Activated naive CD8-positive, alpha-beta T cell treated with anti-CD3 and anti-CD28 coated beads, Interleukin-2, amount 50 U/mL, for 16 hours (primary cell): ENCODE measurements at places on chromosomes 7 and 10.

- no peak for DNase-seq
Measured at GRCh38 chr10:121465215-121465614, 133.0 kb downstream of the FGFR2 start.

- DNase-seq = no peak
Measured at GRCh38 chr7:43664681-43665080, 64.6 kb downstream of the COA1 start.

DNA sequence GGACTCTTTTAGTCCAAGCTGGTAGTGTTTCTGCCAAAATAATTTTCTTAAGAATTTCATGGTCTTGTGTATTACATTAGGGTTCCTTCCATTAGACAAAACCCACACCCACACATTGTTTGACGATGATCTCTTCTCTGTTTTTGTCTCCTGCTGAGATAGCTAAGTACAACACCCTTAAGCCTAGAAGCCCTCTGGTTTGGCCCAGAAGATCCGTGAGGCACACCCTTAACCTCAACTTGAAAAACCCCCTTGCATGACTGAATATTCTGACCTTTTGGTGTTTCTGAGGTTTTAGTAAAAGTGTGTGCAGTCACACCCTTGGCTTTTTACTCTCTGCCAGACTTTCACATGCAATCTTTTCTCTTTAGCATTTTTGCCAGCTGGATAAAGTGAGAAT is 29.3 kb upstream of the ERCC6 start:
- DNase-seq = no peak

GRCh38 chr10:27541796-27542729 is 38.0 kb downstream of the RAB18 start:
- no peak for DNase-seq

GRCh38 chr7:125118444-125118843 is 188.8 kb upstream of the POT1 start:
- no peak for DNase-seq

DNA sequence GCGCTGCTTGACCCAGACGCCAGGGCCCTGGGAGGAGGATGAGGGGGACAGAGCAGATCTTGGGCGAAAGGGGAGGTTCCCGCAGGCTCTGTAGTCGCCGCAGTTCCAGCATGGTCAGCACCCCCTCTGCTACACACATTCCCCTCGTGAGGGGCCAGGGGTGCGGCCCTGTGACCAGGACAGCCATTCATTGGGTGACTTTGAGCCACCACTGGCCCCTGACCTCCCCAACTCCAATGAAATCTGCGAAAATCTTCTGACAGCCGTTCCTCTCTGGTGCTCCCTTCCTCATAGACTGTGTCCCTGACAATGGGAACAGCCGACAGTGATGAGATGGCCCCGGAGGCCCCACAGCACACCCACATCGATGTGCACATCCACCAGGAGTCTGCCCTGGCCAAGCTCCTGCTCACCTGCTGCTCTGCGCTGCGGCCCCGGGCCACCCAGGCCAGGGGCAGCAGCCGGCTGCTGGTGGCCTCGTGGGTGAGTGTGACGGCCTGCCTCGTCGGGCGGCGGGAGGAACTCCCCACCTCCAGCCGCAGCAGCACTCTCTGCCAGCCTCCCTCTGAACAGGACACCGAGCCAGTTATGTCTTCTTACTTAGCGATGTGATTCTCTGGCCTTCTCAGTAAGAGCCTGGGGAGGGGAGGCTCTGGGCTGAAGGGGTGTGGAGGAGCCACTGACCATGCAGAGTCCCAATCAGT is 825 bp downstream of the TMEM176A start:
- no peak for DNase-seq

- DNase-seq = peak; percentile 86
Measured at GRCh38 chr7:157336383-157337315, at the start of gene DNAJB6. DNAJB6 (plus strand) TSS chr7:157337004; CDS start chr7:157358573, 21,569 bp downstream.

DNA sequence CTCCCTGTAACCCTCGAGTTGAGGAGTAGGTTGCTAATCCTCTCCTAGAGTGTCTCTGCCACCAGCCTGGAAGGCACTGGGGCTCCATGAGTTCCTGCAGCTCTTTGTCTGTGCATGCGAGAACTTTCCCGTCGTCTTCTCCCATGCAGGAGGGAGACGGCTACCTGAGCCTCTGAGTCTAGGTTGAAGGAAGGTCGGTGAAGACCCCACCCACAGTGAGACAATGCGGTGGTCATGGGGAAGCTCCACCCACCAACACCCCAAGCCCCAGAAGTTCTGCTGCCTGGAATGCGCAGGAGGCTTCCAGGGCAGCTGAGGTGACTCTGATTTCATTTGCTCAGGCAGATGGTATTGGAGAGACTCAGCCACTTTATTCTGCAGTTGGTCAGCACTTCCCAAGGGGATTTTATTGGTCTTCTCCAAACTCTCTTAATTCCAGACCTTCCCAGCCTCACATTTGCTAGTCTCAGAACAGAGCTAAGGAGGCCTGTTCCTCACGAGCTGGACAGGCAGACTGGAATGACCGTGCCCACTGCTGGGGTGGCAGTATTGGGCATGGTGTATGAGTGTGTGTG is 36.5 kb downstream of the PTPRE start:
- DNase-seq = no peak

- DNase-seq = no peak
Measured at GRCh38 chr7:112575864-112576263, 95.1 kb downstream of the LSMEM1 start.

DNA sequence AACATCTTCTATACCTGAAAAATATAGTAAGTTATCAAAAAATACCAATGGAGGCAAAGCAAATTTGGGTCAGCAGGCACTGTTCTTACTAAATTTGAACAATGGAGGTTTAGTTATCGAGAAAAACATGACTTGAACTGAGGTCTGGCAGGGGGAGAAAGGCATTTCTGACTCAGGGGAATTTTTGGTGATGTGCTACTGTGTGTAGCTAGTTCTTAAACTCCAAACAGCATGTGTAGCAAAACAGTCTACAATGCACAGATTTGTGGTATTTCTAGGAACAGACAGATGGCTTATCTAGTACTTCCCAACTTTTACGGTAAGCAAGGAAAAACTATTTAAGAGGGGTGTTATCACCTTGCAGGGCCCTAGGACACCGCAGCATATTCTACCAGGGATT is 311.6 kb upstream of the LRRN3 start:
- no peak for DNase-seq

DNA sequence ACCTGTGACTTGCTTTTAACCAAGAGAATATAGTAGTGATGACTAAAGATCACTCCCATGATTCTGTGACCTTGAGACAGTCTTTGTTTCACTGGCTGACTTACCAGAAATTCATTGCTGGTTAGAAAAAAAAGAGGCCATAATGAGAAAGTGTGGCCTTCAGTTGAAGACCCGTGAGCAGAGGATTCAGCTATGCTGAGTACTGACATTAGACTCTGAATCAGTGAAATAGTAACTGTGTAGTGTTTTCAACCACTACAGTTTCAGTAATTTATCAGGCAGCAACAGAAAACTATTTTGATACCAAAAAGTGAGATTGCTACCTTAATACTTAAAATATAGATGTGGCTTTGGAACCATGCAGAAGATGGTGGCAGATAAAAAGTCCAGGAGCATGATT is 298.0 kb upstream of the KCND2 start:
- DNase-seq = no peak

GRCh38 chr7:155531681-155532080 is 14.7 kb downstream of the CNPY1 start:
- DNase-seq = no peak

GRCh38 chr7:110418659-110419280 is 672.2 kb upstream of the LRRN3 start:
- DNase-seq = no peak

- DNase-seq = no peak
Measured at GRCh38 chr7:111933609-111934008, 272.6 kb downstream of the DOCK4 start.

DNA sequence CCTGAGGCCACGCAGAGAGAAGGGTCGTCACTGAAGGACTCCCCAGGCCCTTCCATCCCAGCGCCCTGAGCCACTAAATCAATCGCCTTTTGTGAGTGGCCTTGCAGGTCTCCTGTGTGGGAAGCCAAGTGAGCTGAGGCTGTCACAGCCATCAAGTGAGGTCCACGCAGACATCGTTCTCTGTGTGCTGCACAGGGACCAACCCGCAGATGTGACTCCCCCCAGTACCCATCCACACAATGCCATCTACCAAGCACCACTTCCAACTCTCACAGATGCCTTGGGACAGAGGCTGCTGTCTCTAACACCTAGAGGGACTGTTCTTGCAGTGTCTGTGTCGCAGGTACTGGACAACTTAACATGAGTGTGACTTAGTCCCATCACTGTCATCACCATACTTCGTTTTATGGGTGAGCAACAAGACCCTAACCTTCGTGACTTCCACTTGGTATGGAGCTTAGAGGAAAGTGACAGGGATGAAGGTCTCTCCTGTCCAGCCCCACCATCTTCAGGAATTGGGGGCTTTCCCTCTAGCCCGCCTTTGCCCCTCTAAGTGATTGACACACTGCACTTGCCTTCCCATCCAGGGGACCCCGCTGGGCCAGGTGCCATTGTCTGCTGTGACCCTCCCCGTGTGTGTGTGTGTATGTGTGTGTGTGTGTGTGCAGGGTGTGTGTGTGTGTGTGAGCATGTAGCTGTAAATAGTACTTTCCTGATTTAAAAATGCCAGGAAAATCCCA is 51.4 kb upstream of the TMEM72 start:
- no peak for DNase-seq

DNA sequence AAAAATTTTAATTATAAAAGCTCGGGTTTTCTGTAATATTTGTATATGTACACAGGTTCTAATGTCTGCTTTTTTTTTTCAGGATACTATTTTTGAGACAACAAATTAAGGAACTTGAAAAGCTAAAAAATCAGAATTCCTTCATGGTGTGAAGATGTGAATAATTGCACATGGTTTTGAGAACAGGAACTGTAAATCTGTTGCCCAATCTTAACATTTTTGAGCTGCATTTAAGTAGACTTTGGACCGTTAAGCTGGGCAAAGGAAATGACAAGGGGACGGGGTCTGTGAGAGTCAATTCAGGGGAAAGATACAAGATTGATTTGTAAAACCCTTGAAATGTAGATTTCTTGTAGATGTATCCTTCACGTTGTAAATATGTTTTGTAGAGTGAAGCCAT is 57.9 kb upstream of the BAMBI start:
- no peak for DNase-seq

- DNase-seq = no peak
Measured at GRCh38 chr10:89916468-89917215, 215.3 kb downstream of the KIF20B start.

DNA sequence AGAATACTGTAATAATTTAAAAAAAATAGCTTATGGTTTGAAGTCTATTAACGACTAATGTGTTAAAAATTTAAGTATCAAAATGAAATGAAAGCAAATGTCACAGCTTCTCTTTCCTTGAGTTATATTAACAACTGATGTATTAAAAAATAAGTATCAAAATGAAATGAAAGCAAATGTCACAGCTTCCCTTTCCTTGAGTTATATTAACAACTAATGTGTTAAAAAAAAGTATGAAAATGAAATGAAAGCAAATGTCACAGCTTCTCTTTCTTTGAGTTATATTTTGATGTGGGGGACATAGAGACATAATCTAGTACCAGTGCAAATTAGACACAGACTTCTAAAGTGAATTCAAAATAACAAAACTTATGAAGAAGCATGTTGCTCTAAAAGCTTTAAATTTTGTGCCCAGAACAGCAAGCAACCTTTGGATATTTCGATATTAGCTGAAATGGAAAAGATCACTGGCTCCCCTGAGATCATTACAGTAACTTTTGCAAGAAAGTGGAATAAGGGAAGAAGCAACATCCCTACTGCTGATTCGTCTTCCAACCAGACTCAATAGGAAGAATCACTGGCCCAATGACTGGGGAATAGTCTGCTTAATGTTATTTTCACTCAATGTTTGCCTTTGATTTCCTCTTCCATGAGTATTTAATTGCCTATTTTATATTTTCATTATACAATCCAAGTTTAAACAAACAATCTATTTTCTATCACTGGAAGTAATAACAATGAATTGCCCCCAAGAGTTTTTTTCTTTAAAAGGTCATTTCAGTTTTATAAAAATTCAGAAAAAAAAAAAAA is 8.0 kb downstream of the SKAP2 start:
- no peak for DNase-seq

- DNase-seq = no peak
Measured at GRCh38 chr10:47372726-47373125, 11.4 kb downstream of the ZNF488 start.

GRCh38 chr10:133060022-133060421 is 27.7 kb upstream of the ADGRA1 start:
- no peak for DNase-seq

- DNase-seq = no peak
Measured at GRCh38 chr10:36808625-36809362, 316.6 kb upstream of the ANKRD30A start.

DNA sequence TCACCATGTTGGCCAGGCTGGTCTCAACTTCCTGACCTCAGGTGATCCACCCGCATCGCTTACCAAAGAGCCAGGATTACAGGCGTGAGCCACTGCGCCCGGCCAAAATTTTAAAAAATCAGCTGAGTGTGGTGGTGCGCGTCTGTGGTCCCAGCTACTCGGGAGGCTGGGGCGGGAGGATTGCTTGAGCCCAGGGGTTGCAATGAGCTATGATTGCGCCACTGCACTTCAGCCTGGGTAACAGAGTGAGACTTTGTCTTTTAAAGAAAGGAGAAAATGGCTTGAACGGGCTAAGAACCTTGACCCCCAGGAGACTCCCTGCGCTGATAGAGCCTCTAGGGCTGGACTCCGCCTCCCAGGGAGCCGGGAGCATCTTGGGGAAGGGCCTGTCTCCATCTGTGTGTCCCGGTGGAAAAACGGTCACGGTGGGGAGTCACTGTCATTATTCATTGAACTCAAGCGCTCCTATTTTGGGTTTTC is 760 bp upstream of the KCTD7 start:
- no peak for DNase-seq
